ENCODE measurements at places on chromosomes 7 and 10.

- no peak for DNase-seq
Measured at GRCh38 chr10:111323389-111323966, 246.6 kb downstream of the ADRA2A start.

GRCh38 chr10:91931526-91932190 lies 8.1 kb downstream of the BTAF1 start:
- DNase-seq: no peak

DNA sequence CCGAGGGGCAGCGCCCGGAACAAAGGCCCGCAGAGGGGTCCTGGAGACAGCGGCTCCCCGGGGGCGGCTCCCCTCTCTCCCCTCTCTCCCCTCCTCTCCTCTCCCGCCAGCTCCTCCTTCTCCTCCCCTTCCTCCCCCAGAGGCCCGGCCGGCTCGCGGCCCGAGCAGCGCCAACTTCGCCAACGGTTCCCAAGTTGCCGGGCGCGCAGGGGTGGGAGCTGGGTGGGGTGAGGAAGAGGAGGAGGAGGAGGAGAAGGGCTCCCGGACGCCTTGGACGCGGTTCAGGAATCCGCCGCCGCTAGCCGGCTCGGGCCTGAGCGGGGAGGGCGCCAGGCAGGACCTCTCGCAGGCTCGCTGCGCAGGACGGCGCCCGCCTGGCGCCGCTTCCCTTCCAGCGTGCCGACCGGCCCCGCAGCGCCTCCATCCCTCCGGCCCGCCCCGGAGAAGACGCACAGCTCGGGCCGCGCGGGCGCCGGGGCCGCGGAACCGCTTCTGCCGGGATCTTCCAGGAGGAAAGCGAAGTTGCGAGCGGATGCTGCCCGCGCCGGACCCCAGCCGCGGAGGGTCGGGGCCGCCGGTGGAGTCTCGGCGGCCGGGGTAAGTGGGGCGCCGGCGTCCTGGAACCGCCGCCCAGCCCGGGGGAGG lies at the start of gene CHST3:
CHST3 (plus strand) TSS at position 298 of the 645 bp plus-strand sequence. CDS start 41,448 bp downstream, outside the sequence.
- DNase-seq: no peak

DNA sequence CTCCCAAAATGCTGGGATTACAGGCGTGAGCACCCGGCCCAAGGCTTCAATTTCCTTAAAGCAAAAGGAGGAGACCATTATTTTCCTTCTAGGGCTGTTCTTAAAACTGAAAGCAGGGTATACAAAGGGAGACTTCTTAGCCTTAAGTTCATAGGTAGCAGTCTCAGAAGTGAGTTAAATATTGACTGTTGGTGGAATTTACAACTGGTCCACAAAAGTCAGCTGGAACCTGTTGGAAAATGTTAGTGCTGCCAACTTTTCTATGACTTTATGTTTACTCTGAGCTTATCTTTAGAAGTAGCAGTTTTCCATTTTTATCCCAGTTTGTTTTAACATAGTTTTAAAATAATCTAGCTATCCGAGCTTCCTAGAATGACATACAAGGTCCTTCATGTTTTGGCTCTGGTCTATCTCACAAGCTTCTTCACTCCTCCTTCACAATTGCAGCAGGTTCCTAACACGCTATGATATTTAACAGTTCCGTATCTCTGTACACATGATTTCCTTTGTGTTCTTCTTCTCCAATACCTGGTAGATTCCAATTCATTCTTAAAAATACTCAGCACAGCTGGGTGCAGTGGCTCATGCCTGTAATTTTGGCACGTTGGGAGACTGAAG lies 3.3 kb downstream of the SLC26A3 start:
- no peak for DNase-seq

DNA sequence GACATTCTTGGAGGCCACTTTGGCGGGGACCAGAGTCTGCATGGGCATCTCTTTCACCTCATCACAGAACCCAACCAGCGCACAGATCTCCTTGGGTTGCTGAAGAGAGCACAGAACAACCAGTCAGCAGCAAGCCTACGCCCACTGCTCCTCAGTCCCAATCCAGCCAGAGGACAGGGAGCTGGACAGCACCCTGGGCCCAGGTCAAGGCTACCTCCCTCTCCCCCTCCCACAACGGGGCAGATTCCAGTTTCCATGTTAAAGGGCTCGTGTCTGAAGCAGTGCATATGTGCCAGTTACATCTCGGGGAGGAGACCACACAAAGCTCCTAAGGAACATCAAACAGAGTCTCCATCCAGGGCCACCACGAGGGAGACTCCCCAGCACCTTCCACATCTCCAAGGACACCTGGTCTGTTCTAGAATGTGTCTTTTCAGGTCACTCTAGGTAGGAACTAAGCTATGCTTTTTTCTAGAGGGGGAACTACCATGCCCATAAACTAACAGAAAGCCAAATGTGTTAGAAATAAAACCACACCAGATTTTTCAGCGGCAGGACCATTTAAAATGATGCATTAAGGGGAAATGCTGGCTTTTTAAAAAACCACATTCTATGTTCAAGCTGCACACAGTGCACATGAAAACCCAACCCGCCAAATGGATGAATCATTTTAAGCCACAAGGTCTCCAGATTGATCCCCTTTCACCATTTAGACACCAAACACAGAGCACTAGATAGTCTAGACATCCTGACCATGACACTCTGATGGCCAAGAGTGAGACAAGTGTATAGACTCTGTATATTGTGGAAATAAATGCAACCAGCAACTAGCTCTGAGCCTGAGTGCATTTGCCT lies 28.9 kb downstream of the PSAP start:
- DNase-seq: no peak

DNA sequence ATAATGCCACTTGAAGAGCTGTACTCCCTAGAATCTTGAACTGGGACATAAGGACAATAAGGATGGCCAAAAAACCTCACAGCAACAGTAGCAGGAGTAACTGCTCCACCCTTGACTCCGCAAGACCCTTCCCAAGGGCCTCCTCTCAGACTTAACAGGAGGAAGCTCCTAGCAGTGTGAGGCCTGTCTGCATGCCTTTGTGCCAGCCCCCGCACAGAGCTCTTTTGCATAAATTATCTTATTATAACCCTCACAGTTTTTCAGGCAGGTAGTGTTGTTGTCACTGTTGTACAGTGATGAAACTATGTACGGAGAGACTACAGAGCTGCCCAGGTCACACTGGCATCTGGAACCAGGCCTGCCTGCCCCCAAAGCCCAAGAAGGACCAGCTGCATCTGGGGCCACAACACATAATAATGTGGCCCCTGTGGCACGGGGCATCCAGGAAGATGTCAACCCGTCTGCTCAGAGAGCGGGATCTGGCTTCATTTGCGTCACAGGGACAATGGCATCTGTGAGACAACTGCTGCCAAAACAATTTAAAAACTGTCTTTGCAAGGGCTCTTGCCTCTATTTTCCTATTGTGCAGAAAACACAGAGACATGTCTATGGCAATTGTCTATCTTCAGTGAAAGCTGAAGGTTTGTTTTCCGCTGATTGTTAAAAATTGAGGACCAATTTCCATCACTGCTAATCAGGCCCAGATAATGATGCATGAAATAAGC lies 249.3 kb upstream of the GRB10 start:
- DNase-seq: no peak

- DNase-seq: no peak
Measured at GRCh38 chr7:138663725-138664710, 37.1 kb downstream of the SVOPL start.

- no peak for DNase-seq
Measured at GRCh38 chr7:12102126-12102525, 109.0 kb upstream of the TMEM106B start.

DNA sequence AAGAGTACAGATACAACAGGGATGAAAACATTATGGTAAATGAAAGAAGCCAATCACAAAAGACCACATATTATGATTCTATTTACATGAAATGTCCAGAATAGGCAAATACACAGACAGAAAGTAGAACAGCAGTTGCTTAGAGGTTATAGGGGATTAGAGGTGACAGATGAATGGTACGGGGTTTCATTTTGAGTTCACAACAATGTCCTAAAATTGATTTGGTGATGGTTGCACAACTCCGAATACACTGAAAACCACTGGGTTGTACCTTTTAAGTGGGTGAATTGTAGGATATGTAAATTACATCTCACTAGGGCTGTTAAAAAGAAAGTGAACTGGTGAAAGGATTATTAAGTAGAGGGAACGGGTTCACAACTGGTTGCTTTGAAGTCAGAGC lies 76.3 kb upstream of the MRLN start:
- DNase-seq: no peak

- no peak for DNase-seq
Measured at GRCh38 chr10:43754569-43755260, 106.0 kb upstream of the ZNF32 start.

DNA sequence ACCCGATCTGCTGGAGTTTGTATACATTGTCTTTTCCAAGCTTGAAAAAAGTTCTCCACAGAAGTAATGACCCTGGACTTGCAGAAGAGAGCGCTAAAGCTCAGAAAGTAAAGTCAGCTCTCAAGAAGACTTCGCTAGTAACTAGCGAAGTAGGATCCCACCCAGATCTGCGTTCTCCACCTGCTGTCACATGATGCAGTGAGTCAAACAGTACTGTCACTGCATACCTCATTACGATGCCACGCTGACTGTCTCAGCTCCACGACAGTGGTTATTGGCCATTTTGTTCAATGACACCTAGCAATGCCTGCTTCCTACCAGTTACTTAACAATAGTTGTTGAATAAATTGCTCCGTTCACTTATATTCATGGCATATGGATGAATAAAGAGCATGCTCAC lies 29.7 kb upstream of the SEC61G start:
- DNase-seq: no peak

DNA sequence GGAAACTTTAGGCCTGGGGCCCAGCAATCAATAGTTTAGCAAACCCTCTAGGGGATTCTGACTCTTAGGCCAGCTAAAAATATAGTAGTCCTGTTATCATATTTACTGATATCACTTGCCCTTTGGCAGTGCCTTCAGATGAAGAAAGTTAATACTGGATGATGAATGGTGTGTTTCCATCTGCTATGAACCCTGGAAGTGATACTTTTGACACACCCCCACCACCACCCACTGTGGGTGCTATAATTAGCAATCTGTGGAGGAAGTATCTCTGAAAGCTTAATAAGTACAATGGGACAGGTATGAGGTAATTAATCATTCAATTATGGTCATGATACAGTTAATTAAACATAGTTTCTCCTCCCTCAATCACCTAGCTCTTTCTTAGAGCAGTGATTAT lies 90.4 kb upstream of the LRRTM3 start:
- DNase-seq: no peak

DNA sequence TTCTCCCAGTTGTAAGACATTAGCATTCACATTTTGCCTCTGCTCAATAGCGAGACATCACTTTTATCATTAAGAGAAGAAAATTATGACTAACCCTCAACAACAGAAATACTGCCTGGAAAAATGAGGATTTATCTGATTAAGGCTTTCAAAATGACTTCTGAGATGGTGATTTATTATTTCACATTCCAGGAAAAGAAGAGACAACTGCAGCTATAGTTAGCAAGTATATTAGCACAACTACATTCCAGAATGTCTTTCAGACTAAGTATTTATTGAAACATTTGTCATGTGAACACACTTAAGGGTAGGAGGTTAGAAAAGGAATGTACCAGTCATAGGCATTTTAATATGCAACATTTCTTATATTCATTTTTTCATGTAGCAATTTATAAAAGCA lies 162.0 kb downstream of the IQUB start:
- no peak for DNase-seq

DNA sequence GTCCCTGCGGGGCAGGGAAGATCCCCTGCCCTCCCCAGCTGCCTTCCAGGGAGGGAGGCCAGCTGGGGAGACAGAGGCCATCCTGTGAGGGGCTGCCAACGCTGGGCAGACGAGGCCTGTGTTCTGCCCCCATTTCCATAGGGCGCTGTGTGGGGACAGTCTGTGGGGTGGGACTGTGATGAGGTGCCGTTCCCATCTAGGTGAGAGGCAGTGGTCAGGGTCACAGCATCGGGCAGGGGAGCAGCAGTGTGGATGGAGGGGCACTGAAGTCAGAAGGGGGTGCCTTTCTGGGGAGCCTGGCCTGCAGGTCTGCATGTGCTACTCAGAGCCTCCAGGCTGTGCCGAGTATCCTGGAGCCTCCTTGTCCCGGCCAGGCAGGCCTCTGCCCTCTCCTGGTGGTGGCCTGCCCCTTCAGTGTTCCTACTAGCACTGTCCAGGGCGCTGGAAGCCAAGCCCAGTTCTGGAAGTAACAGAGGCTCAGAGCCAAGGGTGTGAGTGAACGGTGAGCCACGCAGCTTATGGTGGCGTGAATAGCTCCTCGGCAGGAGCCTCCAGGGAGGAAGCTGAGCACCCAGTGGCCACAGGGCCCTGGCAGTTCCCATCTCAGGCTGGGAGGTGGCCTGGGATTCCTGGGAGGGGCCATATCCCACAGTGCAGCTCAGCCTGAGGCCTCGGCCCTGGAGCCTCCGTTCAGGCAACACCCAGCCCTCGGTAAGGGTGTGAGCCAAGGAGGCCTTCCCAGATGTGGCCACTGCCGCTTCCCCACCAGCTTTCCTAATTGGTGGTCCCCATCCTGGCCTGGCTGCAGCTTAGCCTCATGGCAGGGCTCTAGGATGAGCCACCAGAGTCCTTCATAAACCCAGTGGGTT lies 23.3 kb upstream of the CSGALNACT2 start:
- DNase-seq: no peak

DNA sequence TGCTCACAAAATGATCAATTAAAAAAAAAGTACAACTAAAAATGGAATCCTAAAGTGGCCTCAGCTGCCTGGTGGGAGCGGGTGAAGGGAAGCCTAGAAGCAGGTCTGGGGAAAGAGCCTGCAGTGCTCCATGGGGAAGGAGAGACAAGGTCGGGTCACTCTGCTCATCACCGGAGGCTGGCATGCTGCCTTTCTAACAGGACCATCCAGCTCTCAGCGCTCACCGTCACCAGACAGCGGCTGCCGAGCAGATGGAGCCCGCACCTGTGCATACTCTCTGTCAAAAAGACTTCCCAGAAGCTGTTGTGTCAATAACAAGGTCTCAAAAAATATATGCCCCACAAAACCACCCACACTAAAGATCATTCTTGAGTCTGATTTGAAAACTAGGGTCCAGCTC lies 112.8 kb downstream of the BAMBI start:
- no peak for DNase-seq

- DNase-seq: no peak
Measured at GRCh38 chr7:55593515-55594318, 21.4 kb upstream of the VOPP1 start.

GRCh38 chr10:77261146-77261545 lies 376.5 kb downstream of the KCNMA1 start:
- no peak for DNase-seq

- no peak for DNase-seq
Measured at GRCh38 chr7:95199779-95200558, 124.4 kb downstream of the PON1 start.

- DNase-seq: no peak
Measured at GRCh38 chr10:7233259-7233991, 177.4 kb downstream of the SFMBT2 start.

GRCh38 chr7:102425639-102426267 lies 7.6 kb upstream of the ORAI2 start:
- peak; percentile 2 for DNase-seq

- no peak for DNase-seq
Measured at GRCh38 chr7:155131090-155131489, 61.0 kb downstream of the HTR5A start.

DNA sequence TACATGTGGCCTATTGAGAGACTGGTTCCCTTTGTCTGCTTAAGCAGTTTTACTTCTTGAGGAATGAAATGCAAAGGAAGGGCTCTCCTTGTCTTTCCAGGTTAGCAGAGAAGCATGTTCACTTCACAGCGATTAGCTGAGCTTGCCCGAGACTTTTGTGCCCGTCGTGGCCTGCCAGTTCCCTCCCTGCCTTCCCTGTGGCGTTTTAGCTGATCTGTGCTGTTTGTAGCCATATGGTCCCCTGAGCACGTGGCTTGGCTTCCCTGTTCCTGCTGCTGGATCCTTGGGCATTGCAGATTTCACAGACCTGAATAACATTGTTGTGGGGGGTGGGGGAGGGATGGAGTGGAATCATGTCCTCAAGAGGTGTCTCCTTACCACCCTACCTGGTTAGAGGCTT lies 61.8 kb downstream of the SND1 start:
- DNase-seq: no peak

Measured in D721Med (cell line).